Bronchial epithelial cell (primary cell): ENCODE measurements at places on chromosomes 4 and X.

DNA sequence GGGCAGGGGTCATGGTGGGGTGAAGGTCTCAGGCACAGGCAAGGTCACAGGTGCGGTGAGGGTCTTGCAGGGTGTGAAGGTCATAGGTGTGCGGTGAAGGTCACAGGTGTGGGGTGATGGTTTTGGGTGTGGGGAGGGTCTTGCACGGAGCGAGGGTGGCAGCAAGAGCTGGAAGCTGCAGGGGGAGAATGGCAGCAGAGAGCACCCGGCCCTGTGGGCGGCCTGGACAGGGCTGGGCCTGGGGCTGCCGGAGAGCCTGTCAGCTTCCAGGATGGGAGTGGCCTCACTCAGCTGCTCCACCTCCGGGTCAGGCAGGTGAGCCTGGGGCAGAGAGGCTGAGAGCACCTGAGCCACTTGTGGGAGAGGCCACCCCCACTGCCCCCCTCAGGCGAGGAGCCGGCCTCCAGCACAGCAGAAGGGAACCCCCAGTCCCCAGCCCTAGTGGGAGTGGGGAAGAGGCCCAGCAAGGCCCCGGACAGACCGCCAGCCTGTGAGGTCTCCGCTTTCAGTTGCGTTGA is 1.5 kb downstream of the MSANTD1 start:
- no peak for DNase-seq

DNA sequence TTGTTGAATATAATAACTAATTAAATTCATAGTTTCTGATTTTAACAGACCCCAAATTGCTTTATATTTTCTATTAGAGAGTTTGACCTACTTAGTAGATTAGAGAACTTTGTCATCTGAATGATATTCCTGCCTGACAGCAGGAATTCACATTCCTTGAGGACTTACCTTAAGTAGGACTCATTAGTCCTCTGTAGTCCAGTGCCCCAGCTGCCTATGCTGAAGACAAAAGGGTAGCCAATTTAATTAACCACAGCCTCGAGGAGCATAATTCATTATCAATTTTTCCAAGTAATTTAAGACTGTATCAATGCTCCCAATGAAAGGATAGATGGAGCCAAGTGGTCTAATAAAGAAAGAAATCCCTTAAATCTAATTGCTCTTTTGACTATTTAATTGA is 1405.0 kb upstream of the IGFBP7 start:
- DNase-seq: no peak

DNA sequence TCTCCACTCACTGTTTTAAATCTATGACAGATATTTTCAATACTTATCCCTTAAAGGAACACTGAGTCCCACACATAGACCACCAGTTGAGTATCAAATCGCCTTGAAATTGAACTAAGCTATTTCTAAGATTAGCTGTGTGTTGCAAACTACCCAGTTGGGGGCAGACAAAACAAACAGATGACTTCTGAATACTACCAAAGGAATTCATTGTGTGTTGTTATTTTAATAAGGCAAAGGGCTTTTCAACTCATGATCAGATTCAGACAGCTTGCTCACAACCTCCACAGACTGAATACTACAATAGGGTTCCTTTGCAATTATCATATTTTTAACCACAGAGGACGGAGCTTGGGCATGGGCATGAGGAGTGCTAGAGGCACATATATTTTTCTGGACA is 283.0 kb upstream of the GPC4 start:
- peak; percentile 39 for DNase-seq

DNA sequence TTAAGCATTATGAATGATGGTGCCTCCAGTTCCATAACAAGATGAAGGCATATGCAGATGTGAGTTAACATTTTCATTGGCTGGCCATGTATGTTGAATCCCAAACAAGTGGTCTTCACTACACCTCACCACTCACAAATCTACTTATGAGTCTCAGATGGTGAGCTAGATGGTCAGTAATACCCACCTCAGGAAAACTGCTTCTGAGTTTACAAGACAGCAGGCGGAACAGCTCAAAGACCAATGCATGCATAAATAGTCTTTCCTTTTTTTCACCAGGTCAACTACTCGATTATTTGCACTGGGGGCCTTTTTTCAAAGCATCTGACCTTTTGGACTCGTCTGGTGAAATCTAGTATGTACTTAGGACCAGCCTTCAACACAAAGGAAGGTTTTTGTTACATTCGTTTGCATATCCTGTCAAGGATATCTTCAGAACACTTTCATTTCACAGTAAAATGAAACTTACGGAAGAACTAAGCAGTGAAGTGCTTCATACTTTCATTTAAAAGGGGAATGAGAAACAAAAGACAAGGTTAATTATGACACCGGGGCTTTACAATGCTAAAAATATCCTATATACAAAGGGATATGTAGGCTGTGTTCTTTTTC is 23.1 kb upstream of the TLR7 start:
- DNase-seq: no peak

- DNase-seq: peak; percentile 5
Observed at GRCh38 chrX:7706032-7706431, 136.9 kb upstream of the VCX start.

DNA sequence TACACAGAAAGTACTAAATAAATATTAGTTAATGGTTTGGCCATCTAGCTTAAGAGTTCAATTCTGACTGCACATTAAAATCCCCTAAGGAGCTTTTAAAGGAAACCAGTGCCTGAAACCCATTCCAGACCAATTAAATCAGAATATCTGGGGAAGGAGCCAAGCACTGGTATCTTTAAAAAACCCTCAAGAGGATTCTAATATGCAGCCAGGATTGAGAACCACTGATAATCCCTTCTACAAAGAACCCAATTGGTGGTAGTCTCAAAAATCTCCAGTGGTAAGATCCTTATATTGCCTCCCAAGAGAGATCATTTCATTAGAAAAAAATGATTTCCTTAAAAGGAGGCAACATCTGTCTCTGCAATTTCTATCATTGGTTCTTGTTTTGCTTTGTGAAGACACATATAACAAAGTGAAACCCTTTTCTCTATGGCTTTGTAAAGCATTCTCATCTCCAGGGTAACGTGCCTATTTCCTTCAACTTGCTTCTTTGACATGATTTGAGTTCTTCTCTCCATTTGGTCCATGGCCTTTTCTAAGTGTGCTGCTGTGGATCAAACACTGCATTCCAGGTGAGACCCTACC is 3.5 kb downstream of the GPR34 start:
- no peak for DNase-seq

GRCh38 chr4:30720661-30721184 is 554 bp downstream of the PCDH7 start:
- DNase-seq: no peak

DNA sequence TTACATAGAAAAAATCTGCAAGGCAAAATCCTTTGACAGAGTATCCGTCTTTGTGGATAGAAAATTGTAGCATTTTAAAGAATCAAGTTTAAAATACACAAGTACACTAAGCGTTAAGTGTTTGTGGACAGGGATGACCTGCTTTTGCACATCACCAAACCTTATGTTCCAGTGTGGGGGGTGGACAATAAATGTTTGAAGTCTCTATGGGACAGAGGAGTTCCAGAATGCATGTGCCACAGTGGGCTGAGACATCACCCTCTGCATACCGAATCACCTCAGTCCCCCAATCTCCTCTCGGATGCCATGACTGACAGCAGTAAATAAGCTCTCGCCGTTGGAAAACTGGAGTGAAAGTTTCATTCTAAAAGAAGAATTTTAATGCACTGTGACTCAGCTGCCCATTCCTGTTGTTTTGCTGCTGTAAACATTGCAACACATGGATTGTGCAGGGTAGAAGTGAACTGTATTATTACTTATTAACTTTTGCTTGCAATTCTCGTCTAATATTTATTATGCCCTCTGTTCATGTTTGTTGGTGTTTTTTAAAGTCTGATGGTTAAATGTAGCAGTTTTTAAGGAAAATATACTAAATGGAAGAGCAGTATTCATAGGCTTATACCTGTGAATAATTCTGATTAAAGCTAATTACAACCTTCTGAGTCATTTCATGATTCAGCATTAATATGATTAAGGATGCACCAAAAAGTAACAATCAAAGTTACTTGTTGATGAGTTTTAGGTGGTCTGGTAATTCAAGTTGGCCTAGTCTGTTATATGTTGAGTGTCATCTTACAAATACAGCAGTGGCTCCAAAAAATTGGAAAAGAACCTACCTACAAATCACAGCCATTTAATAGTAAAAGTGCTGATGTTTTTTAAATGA is 24.0 kb downstream of the CDKN2AIP start:
- peak; percentile 76 for DNase-seq
